ENCODE measurements at places on chromosomes 5 and 9.

DNA sequence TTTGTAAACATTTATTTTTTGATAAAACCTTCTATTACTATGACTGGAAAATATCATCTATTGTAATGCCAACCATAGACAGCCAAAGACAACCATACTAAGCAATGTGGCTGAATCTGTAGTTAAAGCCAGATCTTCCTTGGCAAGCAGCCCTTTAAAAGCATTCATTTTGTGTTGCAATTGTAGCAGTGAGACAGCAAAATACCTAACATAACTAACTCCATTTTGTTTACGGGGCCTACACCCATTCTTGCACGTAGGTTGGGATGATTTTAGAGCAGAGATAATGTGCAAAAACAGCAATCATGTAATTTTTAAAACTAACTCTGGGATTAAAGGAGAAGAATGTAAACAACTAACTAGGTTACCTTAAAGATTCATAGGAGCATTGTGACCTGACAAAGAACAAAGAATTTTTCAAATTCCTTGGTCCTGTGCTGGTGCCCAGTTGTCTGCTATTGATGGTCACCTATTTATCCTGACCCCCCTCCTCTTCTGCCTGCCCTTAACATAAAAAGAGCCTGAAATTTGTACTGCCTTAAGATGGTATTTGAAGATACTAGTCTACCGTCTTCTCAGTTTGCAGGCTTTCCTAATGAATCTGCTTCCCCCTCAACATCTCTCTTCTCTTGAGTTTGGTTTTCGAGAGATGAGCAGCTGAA lies 10.6 kb downstream of the IFNA1 start:
- DNase-seq, result no peak

DNA sequence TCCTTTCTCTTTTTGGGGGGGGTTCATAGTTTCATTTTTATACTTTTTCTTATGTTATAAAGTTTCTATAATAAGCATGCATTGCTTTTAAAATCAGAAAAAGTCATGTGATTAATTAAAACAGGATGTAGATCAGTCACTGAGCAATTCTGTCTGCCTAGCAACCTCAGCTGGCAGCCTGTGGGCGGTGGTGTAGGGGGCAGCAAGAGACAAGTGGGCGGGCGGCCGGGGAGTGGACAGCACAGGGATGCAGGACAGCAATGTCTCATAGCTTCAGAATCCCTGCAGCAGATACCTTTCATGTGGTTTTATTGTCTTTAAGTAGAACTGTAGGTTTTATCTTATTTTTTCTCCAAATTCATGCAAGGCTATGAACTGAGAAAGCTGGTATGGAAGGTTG lies 101.9 kb upstream of the S1PR3 start:
- DNase-seq, result no peak

GRCh38 chr5:8394965-8395364 lies 526.0 kb downstream of the MTRR start:
- no peak for DNase-seq

- DNase-seq, result no peak
These were observed 35.8 kb upstream of the TGFBR1 start for GRCh38 chr9:99069075-99069474.

GRCh38 chr9:98575379-98576346 lies 133.1 kb downstream of the GABBR2 start:
- DNase-seq, result peak; percentile 24

- peak; percentile 45 for DNase-seq
These were observed 127.2 kb upstream of the LARP1 start for GRCh38 chr5:154627698-154628678.

All from RWPE2 (cell line).